ENCODE measurements at places on chromosomes 16 and 17. TPM values are rescaled to one million over a fixed set of nuclear protein-coding genes. Genes with fewer than 3 reads are reported as not detected.

AANAT gene
- total RNA-seq, result 2.9 TPM

PYY gene
- total RNA-seq, result 0.46 TPM

OR1D5 gene
- total RNA-seq, result not detected

RNF135 gene
- total RNA-seq, result 9.1 TPM

SNF8 gene
- total RNA-seq, result 79.2 TPM

TVP23B gene
- total RNA-seq, result 50.1 TPM

CDRT15L2 gene
- not detected for total RNA-seq

MYH8 gene
- 0.19 TPM for total RNA-seq

DNA sequence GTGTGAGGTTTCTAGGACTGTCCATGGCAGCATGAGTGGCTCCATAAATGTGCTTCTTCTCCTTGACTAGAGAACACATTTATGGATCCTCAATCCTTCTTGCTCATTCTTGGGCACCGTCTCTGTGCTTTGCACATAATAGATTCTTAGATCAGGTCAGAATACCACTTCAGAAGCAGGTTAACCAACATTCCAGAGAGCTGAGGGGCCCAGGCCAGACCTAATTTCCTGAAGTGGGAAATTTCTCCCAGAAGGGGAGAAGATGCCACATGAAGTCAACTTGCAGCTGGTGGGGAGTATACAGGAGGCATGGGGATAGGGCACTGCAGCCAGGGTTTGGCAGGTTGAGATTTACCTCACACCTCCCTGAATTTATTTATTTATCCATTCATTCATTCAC, 24.4 kb upstream of the VAT1L start:
- ATAC-seq, result no peak

GRCh38 chr16:56207421-56207820, 16.1 kb downstream of the GNAO1 start:
- ATAC-seq, result no peak

GRCh38 chr16:28317040-28317880, 24.9 kb downstream of the SBK1 start:
- ATAC-seq, result peak; percentile 46

- no peak for ATAC-seq
Observed at GRCh38 chr16:19681637-19682036, 36.4 kb downstream of the KNOP1 start.

- ATAC-seq, result no peak
Observed at GRCh38 chr17:65054602-65055001, 1.9 kb downstream of the GNA13 start.

DNA sequence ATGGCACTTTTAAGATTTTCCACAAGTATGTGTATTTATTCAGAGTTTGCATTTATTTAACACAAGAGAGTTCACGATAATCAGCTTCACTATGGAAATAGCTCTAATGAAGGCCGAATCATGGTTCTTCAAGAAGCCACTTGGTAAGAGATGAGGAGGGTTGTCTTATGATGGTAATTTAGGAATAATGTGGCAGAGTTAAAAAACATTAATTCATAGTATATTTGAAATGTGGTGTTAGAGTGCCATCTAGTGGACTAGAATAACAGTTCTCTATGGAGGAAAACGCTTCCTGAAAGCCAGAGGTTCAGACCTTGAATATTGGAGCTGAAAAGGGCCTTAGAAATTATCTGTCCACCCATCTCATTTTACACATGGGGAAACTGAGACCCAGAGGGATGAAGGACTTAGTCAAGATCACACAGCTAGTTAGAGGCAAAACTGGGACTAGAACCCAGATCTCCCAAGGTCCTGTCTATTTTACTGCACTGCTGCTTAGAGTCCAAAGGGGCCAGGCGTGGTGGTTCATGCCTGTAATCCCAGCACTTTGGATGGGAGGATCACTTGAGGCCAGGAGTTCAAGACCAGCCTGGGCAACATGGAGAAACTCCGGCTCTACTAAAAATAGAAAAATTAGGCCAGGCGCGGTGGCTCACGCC, 33.8 kb upstream of the KPNB1 start:
- ATAC-seq, result no peak

DNA sequence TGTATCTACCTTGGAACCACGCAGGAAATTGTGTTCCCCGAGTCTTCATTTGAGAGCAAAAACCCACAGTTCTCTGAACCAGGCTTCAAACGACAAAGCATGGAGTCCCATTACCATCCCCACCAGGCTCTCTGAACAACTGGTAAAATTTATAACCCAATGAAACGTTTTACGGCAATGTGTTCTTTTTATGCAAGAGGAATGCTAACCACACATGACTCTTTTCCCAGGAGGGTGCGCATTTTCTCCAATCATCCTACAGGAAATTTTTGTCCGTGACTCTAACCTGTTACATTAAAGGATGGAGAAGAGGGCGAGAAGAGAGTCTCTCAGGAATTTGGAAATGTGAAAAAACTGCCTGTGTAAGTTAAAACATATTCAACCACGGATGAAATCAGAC, 17.8 kb downstream of the STX8 start:
- no peak for ATAC-seq

GRCh38 chr17:2517539-2517938, 5.9 kb upstream of the METTL16 start:
- no peak for ATAC-seq

DNA sequence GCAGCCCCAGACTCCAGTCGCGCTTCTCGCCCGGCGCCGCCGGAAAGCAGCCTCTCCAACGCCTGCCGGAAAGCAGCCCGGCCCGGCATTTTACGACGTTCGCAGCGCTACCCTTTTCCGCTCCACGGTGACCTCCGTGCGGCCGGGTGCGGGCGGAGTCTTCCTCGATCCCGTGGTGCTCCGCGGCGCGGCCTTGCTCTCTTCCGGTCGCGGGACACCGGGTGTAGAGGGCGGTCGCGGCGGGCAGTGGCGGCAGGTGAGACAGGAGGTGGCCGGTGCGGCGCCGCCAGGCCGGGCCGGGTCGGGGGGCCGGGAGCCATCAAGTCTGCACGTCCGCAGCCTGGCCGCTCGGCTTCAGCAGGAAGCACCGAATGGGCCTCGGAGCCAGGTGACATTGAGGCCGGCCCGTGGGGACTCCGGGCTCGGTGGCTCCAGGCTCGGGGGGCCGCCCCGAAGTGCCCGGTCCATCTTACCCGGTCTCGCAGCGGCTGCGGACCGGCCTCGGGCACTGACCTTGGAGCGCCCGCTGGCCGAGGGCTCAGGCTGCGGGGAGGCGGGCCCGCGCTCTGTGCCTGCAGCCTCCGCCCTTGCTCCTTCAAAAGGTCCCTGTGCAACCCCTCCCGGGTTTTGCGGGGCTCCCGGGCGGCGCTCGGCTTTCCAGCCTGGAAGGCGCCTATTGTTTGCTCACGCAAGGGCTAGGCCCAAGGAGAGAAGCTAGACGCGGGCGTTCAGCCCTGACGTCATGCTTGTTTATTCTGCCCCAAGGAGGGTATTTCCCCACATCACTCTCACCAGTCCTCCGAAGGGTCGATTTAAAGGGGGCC, at the start of the genes COX4I1 and EMC8:
COX4I1 (plus strand) TSS at position 199 of the 824 bp plus-strand sequence. CDS start 1,511 bp downstream, outside the sequence.
EMC8 (minus strand) TSS at position 48 of the 824 bp plus-strand sequence. CDS start 249 bp downstream, outside the sequence.
- peak; percentile 91 for ATAC-seq

DNA sequence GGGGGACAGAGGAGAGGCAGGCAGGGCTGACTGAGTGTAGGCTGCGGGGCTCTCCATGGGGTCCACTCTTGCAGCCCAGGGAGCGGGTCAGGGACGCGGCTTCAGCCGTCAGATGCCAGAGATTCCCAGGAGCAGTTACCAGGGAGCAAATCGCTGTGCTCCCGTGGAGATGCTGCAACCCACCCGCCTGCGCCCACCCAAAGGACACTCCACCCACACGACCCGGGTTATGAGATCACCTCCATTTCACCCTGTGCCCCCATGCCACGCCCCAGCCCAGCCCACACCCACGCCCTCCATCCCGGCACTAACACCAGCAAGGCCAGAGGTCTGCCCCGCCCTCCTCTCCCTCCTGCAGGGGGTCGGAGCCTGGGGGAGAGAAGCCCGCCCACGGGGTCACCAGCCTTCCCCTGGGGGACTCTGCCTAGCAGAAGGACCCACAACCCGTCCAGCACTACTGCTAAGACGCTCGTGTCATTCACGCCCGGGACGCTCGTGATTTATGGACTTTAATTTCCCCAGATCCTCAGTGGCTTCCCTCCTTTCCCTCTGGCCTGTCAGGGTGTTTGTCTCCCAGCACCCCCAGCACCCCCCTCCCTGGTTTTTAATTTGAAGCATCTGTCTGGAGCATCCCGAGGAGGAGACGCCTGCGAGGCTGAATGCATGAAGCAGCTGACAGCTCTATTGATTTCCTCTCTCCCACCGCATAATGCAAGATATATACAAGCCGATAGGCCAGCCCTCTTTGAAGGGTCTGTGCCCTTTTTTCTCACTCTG, 6.7 kb upstream of the RPL38 start:
- peak; percentile 77 for ATAC-seq

- ATAC-seq, result no peak
Observed at GRCh38 chr16:25523183-25523582, 168.6 kb upstream of the HS3ST4 start.

- ATAC-seq, result peak; percentile 45
Observed at GRCh38 chr17:45276031-45276430, 14.1 kb upstream of the SPATA32 start.

DNA sequence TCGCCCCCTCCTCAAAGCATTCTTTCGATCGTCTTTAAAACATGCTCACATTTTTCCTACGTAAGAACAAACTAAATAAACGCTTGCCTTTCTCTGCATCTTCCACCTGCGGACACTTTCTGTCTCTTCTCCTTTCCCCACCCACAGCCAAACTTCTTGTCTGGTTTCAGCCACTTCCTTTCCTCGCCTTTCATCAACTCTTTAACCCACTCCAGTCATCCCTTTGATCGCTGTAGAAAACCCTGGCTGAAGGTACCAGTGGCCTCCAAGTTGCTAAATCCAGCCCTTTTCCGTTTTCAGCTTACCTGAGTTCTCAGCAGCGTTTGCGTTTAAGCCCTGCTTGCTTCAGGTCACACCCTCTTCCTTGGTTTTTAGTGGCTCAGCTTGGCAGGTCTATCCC, 483 bp downstream of the RPA1 start:
- no peak for ATAC-seq

GRCh38 chr17:6603744-6604325, 36.7 kb downstream of the KIAA0753 start:
- no peak for ATAC-seq

- no peak for ATAC-seq
Observed at GRCh38 chr16:79047337-79047736, 553.2 kb downstream of the MAF start.

- ATAC-seq, result no peak
Observed at GRCh38 chr16:57645691-57646387, 17.4 kb downstream of the ADGRG1 start.

- peak; percentile 27 for ATAC-seq
Observed at GRCh38 chr16:84247844-84248243, 8.0 kb upstream of the KCNG4 start.

GRCh38 chr17:6162892-6163291, 92.7 kb downstream of the WSCD1 start:
- no peak for ATAC-seq

GRCh38 chr16:85731179-85731578, 19.7 kb downstream of the C16orf74 start:
- no peak for ATAC-seq

DNA sequence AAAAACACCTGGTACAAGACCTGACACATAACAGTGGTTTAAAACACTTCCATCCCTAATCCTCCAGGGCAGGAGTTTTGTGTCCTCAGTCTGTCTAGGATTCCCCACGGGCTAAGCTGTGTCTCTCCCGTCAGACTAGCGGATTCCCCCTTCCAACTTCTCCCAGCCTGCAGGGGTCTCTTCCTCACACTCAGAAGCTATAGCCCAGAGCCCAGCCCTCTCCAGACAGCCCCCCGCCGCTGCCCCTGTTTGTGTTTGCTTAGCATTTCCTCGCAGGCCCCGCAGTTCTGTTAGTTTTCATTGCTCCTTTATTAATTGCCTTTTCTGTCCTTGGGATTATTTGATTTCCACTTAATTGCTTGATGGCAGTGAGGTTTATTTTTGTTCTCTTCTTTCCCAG, 91.2 kb downstream of the TMEM132E start:
- ATAC-seq, result no peak

DNA sequence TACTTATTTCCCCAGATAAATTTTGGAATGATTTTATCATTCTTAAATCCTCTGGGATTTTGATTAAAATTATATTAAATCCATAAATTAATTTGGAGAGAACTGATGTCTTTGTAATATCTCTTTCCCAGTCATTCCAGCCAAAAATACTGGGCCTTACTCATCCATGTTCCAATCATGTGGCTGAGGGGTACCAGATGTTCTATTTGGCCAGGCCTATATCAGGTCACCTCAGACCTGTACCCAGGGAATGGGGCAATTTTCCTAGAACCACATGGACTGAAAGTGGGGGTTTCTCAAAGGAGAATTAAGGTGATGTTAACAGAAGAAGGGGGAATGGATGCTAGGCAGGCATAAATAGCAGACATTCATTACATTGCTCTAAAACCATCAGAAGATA, 7.5 kb downstream of the SNTB2 start:
- no peak for ATAC-seq

DNA sequence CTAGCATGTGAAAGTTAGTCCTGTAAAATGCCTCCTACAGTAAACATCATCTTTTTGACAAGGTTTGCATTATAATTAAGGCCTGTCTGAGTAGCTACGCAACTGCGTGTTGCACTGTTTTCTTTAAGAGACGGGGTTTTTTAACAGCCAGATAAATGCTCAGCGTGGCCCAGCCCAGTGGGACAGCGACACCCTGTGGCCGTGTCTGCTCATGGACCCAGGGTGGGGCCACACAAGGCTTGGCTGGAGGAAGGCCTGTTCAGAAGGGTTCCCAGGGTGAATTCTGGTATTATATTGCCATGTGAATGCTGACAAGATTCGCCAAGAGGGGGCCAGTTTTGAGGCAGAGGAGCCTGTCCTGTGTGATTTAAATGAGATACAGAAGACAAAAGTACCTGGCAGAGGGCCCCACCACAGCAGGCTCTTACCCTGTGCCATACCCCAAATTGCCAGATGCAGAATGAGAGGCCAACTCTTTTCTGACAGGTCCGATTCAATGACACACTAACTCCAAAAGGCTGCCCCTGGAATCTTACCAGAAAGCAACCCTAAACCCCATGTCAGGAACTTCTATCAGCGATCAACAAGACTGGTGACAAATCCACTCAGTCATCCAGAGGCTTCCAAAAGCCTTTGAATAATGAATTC, 65.9 kb upstream of the IRX6 start:
- ATAC-seq, result no peak

DNA sequence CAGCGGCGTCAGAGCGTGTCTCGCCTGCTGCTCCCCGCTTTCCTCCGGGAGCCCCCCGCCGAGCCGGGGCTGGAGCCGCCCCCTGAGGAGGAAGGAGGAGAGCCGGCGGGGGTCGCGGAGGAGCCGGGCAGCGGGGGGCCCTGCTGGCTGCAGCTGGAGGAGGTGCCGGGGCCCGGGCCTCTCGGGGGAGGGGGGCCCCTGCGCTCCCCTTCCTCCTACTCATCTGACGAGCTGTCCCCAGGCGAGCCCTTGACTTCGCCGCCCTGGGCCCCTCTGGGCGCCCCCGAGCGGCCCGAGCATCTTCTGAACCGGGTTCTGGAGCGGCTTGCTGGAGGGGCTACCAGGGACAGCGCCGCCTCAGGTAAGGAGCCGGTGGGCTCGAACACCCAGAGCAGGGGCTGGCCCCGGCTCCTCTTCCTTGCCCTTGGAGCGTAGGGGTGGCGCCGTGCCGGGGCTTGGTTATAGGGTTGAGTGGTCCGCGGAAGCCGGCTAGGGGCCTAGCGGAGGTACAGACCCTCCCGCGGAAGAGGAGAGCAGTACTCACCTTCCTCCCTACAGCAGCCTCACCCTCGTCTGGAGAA, 841 bp downstream of the RAPGEFL1 start:
- no peak for ATAC-seq

Data from motor neuron (in vitro differentiated cells).